CD4-positive, alpha-beta T cell treated with Interleukin-15 for 1 hour (primary cell): ENCODE measurements at places on chromosomes 16 and 17.

DNA sequence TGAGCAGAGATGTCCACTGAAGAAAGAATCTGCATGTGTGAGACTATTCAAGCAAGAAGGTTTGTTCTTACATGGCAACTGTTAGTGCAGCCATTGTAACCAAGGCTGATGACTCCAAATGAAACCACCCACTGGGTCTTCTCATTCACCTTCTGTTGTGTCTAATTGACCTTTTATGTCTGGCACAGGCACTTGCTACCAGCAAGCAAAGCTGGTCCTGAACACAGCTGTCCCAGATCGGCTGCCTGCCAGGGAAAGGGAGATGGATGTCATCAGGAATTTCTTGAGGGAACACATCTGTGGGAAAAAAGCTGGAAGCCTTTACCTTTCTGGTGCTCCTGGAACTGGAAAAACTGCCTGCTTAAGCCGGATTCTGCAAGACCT, 3.6 kb downstream of the CDC6 start:
- no peak for DNase-seq

- no peak for DNase-seq
Observed at GRCh38 chr17:66930933-66931332, 33.6 kb upstream of the CACNG4 start.

DNA sequence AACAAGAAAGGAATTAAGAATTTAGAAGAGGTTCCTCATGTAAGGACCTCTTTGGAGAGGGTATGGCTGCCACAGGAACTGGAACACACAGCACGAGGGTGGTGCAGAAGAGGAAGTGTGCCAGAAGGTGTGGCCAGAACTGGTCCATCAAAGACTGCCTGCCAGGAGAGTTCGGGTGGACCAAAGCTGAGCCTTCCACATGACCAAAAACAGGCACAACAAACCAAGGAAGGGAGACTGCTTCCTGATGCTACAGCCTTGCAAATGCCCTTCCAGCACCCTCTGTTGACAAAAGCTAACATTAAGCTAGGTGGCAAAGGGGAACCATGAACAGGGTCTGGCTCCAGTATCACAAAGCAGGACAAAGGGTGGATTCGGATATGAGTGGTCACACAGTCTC, 125.8 kb upstream of the TMEM97 start:
- DNase-seq: peak; percentile 40

GRCh38 chr17:2304931-2305330, 1.2 kb downstream of the SRR start:
- DNase-seq: no peak
